ENCODE measurements at places on chromosomes 7 and 10.

DNA sequence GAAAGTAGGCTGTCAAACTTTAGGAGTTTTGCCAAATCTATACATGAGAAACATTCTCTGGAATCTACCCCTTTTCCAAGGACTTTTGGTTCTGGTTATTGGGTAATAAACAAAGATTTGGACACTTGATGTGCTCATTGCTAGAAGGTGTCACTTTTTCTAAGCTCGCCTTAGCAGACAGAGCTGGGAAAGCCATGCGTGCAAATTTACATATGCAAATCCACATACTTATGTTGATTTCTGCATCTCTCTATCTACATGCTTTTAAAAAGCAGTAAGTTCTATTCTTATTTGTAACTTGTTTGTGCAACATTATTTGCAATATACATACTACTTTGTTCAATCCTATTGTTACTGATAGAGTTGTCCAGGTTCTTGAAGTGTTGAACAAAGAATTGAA lies 22.5 kb upstream of the GIMAP6 start:
- no peak for DNase-seq

DNA sequence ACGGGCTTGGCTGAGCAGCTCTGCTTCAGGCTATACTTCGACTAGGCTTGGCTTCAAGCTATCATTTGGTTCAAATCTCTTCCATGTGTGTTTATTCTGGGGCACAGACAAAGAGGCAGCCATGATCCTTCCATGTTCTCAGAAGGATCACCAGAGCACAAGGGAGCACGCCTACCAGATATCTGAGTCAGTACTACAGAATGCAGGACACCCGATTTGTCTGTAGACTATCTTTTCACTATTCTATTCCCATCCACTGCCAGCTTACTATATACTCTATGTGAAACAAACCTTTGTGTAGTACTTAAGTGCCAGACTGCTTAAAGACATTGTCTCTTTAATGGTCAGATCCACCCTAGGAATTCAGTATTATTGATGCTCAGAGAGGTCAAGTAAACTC lies 35.1 kb downstream of the CH25H start:
- no peak for DNase-seq

GRCh38 chr7:137661634-137662033 lies 185.1 kb downstream of the DGKI start:
- DNase-seq = no peak

- peak; percentile 38 for DNase-seq
Measured at GRCh38 chr7:107002126-107002525, 42.4 kb upstream of the PRKAR2B start.

DNA sequence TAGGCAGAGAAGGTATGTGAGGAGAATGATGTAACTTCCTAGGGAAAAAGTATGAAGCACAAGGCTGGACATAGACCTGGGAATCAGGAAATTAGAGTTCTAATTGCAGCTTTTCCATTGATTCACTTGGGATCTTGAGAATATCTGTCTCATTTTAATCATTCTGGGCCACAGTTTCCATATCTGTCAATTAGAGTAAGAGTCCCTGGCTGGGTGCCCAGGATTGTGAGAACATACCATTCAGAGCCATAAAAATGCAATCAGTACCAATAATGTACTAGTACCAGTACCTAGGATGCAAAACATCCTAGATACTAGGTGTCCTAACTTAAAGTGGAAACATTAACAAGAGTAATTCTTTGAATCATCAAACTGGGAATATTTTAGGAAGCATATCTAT lies 29.6 kb downstream of the CAV1 start:
- peak; percentile 73 for DNase-seq

- DNase-seq = no peak
Measured at GRCh38 chr10:99451981-99452380, 21.6 kb upstream of the GOT1 start.

GRCh38 chr10:24475598-24475997 lies 248.1 kb downstream of the ARHGAP21 start:
- no peak for DNase-seq

- DNase-seq = no peak
Measured at GRCh38 chr7:88299126-88299525, 7.6 kb downstream of the STEAP4 start.

DNA sequence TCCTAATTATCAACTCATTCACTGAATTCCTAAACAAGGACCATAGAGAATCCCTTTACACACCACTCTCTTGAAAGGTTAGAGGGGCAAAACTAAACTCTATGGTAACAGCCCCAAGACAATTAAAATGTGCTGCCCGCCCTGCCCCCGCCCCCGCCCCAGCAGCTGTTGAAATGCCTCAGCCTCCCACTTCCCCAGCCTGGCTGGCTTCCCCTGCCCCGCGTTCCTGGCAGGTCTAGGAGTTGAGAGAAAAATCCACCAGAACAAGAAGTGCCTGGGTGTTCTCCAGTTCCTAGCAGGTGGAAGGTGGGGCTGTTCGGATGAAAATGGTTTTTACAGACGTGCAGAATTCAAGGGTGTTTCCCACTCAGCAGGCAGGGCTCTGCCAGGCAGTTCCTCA lies 109.5 kb upstream of the ZEB1 start:
- DNase-seq = no peak

- no peak for DNase-seq
Measured at GRCh38 chr7:21154614-21155013, 273.3 kb upstream of the SP4 start.

DNA sequence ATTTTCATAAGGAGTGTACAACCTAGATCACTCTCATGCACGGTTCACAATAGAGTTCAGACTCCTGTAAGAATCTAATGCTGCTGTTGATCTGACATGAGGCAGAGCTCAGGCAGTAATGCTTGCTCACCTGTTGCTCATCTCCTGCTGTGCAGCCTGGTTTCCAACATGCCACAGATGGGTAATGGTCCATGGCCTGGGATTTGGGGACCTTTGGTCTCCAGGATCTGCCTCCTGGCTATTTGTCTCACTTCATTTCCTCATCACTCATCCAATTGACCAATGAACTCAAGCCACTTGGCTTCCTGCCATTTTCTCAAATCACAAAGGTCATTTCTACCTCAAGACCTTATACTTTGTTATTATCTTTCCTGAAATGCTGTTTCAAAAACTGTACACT lies 786.1 kb downstream of the ANKRD7 start:
- no peak for DNase-seq

DNA sequence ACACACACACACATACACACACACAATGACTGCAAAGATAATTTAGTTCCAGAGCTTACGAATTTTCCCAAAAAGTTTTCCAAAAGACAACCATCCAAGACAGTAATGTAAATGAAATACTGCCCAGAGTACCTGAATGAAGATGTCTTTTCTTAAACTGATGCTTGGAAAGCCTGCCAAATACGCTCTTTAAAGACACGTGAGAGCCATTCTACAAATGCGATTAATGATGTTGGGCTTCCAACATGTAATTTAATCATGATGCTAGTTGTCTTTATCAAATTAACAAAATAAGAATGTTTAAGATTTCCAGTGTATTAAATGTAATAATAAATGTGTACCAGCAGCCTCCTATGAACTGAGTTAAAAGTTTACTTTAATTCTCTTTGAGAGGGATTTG lies 11.1 kb downstream of the ERCC6 start:
- no peak for DNase-seq

DNA sequence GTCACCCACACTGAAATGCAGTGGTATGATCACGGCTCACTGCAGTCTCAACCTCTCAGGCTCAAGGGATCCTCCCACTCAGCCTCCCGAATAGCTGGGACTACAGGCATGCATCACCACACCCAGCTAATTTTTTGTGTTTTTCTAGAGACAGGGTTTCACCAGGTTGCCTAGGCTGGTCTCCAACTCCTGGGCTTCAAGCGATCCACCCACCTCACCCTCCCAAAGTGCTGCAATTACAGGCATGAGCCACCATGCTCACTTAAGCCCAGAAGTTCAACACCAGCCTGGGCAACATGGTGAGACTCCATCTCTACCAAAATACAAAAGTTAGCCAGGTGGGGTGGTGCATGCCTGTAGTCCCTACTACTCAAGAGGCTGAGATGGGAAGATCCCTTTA lies 33.5 kb downstream of the GDI2 start:
- no peak for DNase-seq

GRCh38 chr10:132467464-132468149 lies 70.0 kb upstream of the INPP5A start:
- DNase-seq = no peak

- DNase-seq = no peak
Measured at GRCh38 chr7:70763961-70764691, 367.8 kb upstream of the GALNT17 start.

DNA sequence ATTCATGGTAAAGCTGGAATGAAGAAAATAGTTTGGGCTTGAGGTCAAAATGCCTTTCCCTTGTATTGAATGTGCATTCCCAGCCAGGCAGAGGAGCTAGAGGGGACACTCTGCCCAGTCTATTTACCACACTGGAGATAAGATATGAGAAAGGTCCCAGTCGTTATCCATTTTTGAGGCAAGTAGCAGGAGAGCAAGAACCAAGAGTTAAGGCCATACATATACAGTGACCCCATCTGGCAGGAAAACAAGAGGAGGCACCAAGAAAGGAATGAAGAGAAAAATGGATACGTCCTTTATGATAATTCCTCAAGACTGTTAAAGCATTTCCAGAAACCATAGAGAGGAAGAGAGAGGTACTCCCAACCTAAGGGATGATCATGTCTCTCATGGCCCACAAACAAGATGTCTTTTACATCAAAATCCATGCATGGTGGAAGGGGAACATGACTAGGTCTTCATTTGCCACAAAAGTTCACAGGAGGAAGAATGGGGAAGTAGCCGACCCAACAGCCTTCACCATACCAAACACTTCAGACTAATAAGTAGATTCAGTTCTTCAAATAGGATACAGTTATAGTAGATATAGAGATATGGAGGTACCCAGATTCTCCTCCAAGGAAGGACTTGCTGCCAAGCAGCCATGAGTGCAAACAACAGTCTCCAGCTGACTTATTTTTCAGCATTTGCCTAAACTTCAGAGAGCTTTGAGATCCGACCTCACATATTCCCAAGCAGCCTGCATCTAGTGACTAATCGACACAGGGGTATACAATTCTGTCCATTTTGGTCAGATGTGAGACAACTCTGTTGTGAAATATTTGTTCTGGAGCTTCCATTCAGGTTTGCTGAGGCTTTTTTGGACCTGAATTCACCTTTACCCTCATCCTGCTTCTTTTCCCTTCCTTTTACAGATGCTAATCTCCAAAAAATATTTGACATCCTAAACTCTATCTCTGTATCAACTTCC lies 61.1 kb upstream of the CCDC71L start:
- DNase-seq = peak; percentile 42

DNA sequence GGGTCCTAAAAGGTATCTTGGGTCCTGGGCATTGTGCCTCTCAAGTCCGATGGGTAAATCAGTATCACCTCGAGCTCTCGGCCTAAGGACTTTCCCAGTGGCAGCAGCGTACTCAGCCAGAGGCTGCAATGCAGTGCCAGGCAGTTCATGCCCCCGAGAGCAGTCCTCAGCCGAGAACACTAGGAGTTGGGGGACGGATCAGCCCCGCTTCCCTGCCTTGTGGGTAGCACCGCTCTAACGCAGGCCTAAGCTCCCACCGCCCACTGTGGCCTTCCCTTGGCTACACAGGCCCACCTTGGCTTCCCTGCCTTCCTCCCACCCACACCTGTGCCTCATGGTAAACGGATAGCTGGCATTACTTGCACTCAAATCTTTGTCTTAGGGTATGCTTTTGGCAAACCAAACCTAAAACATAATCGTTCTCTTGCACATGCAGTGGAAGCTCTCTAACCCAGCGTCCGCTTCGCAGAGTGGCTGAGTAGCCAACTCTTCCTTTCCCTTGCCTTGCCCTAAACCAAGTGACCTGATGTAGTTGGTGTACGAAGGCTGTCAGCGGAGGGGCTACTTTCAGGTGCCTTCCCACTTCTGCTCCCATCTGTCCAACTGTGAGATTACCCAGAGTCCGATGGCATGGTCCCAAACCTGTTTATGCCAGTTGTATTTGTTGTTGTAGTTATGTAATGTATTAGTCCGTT lies 73.2 kb upstream of the CHST15 start:
- DNase-seq = no peak

DNA sequence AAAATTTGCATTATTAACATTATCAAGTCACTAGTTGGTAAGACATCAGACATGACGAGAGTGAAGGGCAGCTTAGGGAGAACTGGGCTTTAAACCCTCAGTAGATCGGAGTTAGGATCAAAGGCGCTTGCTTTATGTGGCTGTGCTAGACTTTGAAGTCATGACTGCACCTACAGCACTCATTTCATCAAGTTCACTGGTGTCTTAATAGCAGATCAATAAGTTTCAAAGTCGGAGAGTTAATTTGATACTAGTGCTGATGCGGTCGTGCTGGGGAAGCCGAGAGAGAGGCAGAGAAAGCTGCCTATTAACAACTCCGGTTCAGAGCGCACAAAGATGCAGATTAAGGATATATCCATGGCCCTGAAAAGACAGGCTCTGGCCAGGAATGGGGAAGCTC lies 172.9 kb downstream of the TCF7L2 start:
- DNase-seq = no peak

DNA sequence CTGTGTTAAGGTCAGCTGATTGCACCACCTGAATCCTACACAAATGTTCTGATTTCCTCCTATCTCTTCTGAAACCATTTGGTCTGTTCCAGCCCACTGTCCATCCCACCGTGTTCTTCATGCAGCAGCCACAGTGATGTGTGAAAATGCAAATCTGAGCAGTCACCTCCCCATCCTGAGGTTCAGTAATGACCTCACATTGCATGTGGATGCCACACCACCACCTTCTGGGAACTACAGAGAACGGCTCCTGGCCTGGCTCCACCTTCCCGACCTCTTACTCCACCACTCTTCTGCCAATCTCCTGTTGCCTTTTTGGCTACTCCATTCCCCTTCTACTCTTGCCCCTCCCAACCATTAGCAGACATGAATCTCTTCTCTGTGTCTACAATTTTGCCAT lies 244.4 kb downstream of the TNS3 start:
- no peak for DNase-seq

GRCh38 chr7:71616217-71616616 lies 484.3 kb downstream of the GALNT17 start:
- DNase-seq = no peak

DNA sequence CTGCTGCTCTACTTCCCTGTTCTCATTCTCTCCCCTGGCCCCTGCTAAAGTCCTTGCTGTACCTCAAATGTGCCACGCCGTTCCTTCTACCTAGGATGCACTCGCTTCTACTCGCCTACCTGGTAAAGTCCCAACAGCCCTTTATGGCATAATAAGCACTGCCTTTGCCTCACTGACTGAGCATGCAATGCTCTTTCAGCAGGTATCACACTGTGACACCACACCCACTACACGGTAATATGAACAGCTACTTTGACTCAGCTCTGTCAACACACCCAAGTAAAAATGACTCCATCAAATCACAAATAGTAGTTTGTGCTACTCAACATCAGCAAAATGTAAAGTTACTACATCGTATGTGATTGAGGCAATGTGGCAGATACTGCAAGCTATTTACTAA lies 37.6 kb downstream of the FAM204A start:
- no peak for DNase-seq

- peak; percentile 64 for DNase-seq
Measured at GRCh38 chr7:66146701-66147100, 32.1 kb downstream of the CRCP start.

DNA sequence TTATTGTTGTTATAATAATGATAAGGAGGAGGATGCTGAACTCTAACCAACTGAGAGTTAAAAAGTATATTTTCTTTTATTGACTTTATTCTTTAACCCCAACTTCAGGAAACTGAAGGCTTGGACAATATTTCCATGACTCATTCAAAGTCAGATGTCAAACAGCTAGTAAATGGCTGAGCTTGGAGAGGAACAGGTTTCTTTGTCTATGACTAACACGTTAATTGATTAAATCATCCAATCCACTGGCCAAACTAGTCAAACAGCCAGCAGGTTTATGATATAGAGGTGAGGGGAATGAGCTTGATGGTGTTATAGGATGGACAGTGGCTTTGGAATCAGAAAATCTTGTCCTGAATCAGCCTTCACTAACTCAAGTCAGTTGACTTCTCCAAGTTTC lies 119.1 kb upstream of the WDR11 start:
- DNase-seq = peak; percentile 15

Measured in choroid plexus epithelial cell (primary cell).